ENCODE measurements at places on chromosomes 12 and 14.

GRCh38 chr14:74671789-74672188 is 41.1 kb downstream of the AREL1 start:
- DNase-seq: no peak

GRCh38 chr12:123491056-123491455 is 33.1 kb downstream of the SNRNP35 start:
- no peak for DNase-seq

DNA sequence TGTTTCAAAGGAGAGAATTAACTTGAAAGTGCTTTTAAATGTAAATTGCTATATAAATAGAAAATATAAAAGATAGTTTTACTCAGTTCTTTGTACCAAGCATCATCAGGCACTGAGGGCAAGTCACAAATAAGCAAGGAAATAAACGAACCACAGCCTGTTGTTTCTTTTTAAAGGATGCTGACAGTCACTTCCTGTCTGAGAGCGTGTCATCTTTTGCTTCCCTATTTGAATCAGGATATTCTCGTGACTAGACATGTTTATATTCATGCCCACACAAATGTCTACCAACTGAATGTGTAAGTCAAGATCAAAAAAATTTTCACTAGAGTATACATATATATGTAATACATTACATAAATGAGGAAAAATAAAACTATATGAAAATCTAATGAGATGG is 31.4 kb upstream of the SLC2A13 start:
- DNase-seq: no peak

DNA sequence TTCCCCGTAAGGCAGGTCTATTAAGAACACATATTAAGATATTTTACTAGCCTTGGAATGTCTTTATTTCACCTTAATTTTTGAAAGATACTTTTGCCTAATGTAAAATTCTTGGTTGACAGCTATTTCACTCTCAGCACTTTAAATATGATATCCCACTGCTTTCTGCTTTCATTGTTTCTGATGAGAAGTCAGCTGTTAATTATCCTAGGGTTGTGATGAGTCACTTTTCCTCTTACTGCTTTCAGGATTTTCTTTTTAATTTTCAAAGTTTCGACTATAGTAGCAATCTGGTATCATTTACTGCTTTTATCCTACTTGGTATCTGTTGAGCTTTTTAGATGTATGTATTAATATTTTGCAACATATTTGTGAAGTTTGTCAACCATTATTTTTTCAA is 578.9 kb upstream of the ATP2B1 start:
- no peak for DNase-seq

DNA sequence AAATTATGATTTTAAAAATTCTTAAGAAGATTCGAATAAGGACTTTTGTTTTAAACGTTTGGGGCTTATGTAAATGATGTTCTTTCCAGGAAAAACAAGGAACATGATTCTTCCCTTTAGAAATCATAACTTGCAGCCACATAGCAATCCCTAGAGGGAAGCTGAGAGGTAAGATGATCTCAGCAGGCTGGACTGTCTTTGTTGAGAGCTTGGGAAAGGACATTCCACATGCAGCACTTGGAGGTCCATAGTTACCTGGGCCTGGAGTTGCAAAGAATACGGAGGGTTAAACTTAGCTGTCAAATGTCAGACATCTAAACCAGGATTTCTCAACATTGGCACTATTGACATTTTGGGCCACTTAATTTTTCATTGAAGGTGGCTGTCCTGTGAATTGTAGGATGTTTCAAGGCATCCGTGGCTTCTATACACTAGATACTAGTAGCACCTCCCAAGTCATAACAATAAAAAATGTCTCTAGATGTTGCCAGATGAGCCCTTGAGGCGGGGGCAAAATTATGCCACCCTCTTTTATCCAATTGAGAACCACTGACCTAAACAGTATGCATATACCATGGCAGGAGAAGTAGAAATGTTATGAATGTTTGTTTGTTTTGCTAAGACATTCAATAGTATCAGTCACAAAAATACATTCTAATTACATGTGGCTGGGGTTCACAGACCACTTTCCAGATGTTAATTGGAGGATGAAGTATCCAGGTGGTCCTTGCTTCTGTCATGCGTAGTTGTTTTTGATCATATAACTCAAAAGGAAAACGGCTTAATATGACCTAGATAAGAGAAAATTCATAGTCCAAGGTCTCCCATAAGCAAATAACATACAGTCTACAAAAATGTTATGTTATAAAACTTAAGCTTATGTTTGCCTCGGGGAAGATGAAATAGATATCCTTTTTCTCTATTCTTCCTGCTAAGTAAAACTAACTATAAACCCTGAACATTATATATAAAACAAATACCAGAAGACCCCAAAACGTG is 30.5 kb downstream of the TTC6 start:
- DNase-seq: no peak

- no peak for DNase-seq
Observed at GRCh38 chr14:65294816-65295215, 117.7 kb upstream of the FUT8 start.

All from NCI-H1436 (cell line).